ENCODE measurements at places on chromosomes 5 and 9. TPM values are rescaled to one million over a fixed set of nuclear protein-coding genes. Genes with fewer than 3 reads are reported as not detected.

The ZFP2 gene
- total RNA-seq, result 0.85 TPM

The SNX18 gene
- 4.6 TPM for total RNA-seq

The TMEM215 gene
- total RNA-seq, result not detected

The ANKDD1B gene
- total RNA-seq, result not detected

The TTC39B gene
- total RNA-seq, result 34.4 TPM

DNA sequence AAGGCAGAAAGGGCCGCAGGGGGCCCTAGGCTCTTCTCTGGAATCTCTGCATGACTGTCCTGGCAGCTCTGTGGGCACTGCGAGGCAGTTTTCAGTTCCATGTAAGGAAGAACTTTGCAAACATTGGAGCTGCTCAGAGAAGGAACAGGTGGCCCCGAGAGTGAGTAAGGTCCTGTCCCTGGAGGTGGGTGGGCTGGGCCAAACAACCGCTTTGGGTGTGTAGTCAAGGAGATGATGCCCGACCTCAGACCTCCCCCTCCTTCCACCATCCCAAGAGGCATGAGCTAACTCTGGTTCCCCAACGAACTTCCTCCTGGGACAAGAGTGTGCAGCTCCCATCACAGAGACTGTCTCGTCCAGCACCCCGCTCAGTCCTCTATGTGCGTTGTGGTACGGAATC, 20.5 kb downstream of the CSF1R start:
- no peak for DNase-seq

GRCh38 chr9:20740929-20741582, 57.0 kb downstream of the FOCAD start:
- DNase-seq, result no peak
